Lower leg skin (tissue), 4 donors: ENCODE measurements at places on chromosomes 7 and 10. TPM values are rescaled to one million over a fixed set of nuclear protein-coding genes. Genes with fewer than 3 reads are reported as not detected.

Gene H2BK1
- total RNA-seq: not detected

DNA sequence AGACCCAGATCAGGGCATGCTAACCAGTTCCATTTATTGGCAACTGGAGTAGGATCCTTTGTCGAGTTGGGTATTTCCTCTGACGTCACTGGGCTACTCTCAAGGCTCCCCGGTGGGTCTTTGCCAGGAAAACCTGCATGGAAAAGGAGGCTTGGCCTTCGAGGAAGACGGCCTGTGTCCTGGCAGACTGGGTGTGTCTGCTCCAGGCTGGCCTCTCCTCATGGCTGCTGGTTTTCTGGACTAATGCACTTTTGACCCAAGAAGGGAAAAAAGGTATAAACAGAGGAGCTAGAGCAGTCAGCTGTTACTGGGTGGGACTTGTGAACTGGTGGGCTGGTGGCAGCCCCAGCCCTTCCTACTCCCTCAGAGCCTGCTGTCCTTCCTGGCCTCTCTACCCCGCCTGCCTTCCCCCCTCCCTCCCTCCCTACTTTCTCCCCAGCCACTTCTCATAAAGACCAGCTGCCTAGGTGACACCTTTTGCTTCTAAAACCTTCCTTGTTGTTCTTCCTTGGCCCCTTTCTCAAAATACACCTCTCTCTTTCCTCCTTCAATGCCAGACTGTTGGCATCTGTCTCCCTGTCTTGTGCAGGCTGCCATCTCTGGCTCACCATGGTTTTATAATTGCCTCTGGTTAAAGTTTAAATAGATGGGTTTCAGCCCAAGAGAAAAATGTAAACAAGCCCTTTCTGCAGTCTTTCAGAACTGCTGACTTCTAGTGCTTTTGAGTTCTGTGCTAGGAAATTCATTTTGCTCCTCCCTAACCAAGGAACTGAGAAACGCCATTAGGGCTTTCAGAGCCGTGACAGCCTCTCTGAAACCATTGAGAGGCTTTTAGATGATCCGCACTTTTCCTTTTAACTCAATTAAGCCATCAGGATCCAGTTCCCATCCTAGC, 101.8 kb upstream of the MKLN1 start:
- DNase-seq: no peak

- DNase-seq: no peak
Measured at GRCh38 chr10:33482486-33482885, 148.0 kb upstream of the NRP1 start.

GRCh38 chr10:12617191-12618175, 268.1 kb downstream of the CAMK1D start:
- no peak for DNase-seq

DNA sequence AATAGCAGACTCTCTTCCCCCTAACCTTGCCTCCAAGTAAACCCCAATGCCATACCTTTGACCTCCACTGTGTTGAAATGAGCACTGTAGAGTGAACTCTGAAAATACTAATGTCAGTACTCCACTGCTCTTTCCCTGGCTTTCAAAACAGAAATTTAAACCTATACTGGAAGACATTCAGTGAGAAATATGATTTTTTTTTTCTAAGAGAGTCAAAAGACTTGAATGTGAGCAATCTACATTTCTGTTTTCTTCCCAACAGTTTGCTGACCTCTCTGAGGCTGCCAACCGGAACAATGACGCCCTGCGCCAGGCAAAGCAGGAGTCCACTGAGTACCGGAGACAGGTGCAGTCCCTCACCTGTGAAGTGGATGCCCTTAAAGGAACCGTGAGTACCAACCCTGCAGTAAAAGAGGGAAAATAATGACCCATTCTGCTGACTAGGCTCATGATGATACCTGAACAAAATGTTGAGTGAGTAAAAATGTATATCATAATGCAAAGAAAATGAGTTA, 6.4 kb downstream of the VIM start:
- DNase-seq: no peak
